Activated T-helper 1 cell treated with anti-CD3 and anti-CD28 coated beads, Interleukin-12 subunit alpha, Interleukin-12 subunit beta, Interleukin-2, Interleukin-4 antibody, amounts not matched to agents 30 ng/mL and 10 ng/mL and 1 ng/mL, durations not matched to agents 14 hours and 24 hours and 36 hours (primary cell): ENCODE measurements at places on chromosomes 7 and 10. TPM values are rescaled to one million over a fixed set of nuclear protein-coding genes. Genes with fewer than 3 reads are reported as not detected.

Gene ABCC2
- 0.83 and 1.3 TPM in 2 replicates for total RNA-seq

Gene PYROXD2
- 2.8 and 2.9 TPM in 2 replicates for total RNA-seq

DNA sequence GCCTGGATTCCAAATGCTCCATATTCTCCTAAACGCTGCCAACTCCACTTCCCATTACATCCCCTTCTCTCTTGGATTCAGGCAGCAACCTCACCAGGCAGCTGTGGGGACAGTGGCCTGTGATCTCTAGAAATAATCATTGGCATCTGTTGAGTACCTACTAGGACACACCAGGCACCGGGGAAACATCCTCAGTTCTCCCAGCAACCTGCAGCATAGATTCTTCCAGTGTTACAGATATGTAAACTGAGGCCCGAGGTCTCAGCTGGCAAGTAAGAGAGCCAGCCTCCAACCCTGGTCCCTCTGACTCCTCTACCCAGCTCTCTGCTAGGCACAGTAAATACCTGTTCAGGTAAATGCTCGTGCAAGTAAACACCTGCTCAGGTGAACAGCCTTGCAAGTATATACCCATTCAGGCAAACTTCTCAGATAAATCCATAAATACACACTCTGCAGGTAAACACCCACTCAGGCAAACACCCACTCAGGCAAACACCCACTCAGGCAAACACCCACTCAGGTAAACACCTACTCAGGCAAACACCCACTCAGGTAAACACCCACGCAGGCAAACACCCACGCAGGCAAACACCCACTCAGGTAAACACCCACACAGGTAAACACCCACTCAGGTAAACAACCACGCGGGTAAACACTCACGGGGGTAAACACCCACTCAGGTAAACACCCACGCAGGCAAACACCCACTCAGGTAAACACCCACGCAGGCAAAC, 18.7 kb downstream of the ASB13 start:
- DNase-seq, result no peak

- no peak for DNase-seq
These were observed 34.2 kb downstream of the C10orf67 start for GRCh38 chr10:23310404-23310803.

- DNase-seq, result no peak
These were observed 167.0 kb downstream of the GATA3 start for GRCh38 chr10:8221451-8221850.

DNA sequence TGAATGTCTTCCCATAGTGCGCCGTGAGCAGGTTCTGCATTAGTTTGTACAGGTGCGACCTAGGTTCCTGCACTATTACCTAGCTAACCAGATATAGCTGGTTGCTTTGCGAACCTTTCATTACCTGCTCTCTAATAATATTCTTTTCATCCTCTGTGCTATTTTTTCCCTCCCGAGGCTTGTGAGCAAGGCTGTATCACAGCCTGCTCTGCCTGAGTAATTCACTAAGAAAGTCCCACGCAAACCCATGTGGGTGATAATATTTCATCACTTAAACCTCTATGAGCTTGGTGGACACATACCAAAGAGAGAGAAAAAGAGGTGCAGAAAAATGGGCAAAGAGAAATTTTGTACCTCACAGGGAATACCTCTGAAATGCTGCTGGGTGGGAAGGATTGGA, 8.4 kb downstream of the INHBA start:
- no peak for DNase-seq

DNA sequence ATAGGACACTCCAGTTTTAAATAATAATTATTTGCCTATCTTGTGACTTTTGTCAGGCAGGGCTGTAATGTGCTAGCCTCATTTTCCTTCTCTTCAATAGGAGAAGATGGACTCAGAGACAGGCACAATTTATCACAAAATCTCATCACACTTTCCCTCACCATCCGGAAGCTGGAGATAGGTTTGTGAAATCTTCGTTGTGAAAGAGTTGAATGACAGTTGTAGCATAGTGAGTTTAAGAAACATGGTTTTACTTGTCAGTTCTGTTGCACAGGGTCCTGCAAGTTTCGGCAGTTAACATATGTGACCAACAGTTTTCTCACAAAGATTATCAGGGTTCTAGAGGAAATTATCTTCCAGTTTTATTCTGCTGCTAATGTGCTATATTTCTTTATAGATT, 37.7 kb upstream of the MAP3K8 start:
- DNase-seq, result no peak

GRCh38 chr10:47285381-47286115, 14.4 kb upstream of the GDF10 start:
- DNase-seq, result no peak

DNA sequence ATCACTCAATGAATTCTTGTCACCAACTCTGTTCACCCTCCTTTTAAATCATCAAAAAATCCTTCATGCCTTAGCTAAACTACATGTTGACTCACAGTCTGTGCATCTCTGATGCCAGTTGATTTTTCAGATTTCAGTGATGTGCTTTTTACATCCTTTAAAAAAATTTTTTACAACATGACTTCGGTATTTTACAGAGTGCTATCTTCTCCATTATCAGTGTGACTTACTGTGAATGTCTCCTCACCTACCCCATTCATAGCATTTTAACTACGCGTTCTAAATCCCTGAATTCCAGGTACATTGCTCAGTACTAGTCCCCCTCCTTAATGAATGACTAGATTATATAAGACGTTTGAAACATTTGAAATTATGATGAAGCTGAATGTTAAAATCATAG, 98.7 kb downstream of the DNAH11 start:
- no peak for DNase-seq

Gene RADIL
- 0.24 and 0.26 TPM in 2 replicates for total RNA-seq

Gene TMEM196
- total RNA-seq, result not detected in 2 replicates

- no peak for DNase-seq
These were observed 72.0 kb upstream of the FOXP2 start for GRCh38 chr7:114342431-114343179.

- DNase-seq, result no peak
These were observed 9.0 kb downstream of the TACR2 start for GRCh38 chr10:69407621-69408301.

DNA sequence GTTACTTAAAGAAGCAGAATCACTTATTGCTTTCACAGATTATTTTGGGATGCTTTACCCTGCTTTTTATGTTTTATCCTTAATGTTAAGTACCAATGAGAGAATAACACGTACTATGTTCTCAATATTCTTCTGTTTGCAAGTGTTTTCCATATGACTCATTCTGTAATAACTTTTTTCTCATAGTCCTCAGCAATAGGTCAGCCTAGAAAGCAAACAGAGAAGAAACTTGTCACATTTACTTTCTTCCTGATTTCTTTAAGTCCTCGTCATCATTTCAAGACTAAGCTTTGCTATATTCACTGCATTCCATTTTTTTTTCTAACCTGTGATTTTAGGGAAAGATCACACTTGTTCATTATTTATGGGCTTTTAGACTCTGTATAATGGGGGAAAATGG, 6.8 kb upstream of the AGR2 start:
- DNase-seq, result no peak

GRCh38 chr7:102433219-102434038, at the start of gene ORAI2:
Gene ORAI2 (plus strand): TSS chr7:102433575. CDS start chr7:102438957, 5,382 bp downstream.
- DNase-seq, result peak; percentile 82

GRCh38 chr10:97407211-97407951, 6.2 kb upstream of the RRP12 start:
- peak; percentile 55 for DNase-seq

DNA sequence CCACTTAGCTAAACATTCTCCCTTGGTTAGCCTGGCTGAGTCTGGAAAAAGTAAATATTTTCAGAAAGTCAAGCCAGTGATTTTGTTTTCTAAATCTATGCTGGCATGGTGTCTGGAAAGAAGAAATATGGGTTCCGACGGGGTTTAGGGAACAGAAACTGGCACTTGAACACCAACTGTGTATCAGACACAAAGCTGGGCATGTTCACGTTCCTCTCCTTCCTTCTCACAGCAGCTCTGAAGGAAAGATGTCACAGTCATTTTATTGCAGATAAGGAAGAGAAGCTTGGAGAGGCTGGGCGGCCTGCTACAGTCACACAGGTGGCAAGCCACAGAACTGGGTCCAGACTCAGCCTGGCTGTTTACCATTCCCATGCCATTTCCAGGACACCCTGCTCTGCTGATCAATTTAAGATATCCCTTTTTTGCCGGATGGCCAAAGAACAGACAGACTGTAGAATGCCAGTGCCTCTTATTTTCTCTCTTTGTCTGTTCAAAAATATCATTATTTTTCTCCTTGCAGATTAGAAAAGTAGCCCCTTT, 118.8 kb downstream of the HERPUD2 start:
- DNase-seq, result no peak

DNA sequence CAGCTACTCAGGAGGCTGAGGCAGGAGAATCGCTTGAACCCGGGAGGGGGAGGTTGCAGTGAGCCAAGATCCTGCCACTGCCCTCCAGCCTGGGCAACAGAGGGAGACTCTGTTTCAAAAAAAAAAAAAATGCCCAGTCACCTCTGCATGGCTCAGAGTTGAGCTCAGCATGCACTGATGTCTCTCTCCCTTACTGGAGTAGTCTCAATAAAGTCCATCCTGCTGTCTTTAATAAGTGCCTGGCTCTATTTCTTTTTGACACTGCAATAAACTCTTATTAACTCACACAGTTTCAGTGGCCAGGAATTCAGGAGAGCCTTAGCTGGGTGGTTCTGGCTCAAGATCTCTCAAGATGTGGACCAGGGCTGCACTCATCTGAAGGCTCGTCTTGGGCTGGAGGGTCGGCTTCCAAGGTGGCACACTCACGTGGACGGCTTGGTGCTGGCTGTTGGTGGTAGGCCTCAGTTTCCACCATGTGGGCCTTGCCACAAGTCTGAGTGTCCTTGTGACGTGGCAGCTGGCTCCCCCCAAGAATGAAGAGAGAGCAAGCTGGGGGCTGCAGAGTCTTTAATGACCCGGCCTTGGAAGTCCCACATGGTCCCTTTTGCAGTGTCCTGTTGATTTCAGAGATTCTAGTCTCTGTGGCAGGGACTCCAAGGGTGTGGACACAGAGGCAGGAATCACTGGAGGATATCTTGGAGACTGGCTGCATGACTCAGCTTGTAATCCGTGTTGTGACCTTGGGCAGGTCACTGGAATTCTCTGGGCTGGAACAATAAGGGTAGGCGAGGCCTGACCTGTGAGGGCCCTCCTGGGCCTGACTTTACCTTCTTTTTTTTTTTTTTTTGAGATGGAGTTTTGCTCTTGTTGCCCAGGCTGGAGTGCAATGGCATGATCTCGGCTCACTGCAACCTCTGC, 85.9 kb upstream of the KMT2C start:
- DNase-seq, result no peak

DNA sequence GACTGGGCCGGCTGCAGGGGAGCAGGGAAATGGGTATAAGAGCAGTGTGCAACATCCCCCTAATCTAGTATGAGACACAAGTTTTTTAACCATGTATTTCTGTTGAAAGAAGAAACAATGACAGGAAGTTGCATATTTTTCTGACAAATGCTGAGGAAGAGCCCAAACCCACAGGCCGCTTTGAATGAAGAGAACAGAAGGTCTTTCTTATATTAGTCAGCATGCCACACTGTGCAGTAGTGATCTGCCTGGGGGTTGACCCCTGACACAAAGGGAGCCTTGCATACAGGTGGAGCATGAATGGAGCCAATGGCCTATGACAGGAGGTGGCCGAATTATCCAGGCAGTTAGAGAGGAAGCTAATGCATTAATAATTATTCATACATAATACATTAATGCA, 518.3 kb downstream of the PLXDC2 start:
- DNase-seq, result no peak

- no peak for DNase-seq
These were observed 151.2 kb downstream of the TPST1 start for GRCh38 chr7:66356277-66356721.

Gene TMEM213
- total RNA-seq, result 0.08 TPM in 1 of 2 replicates, not detected in the other

Gene PAPSS2
- 0.07 and 0.21 TPM in 2 replicates for total RNA-seq

- no peak for DNase-seq
These were observed 302.6 kb downstream of the KLF6 start for GRCh38 chr10:3482200-3482993.
